Posterior cingulate gyrus (tissue), 11 donors: ENCODE measurements at places on chromosomes 12 and 14.

DNA sequence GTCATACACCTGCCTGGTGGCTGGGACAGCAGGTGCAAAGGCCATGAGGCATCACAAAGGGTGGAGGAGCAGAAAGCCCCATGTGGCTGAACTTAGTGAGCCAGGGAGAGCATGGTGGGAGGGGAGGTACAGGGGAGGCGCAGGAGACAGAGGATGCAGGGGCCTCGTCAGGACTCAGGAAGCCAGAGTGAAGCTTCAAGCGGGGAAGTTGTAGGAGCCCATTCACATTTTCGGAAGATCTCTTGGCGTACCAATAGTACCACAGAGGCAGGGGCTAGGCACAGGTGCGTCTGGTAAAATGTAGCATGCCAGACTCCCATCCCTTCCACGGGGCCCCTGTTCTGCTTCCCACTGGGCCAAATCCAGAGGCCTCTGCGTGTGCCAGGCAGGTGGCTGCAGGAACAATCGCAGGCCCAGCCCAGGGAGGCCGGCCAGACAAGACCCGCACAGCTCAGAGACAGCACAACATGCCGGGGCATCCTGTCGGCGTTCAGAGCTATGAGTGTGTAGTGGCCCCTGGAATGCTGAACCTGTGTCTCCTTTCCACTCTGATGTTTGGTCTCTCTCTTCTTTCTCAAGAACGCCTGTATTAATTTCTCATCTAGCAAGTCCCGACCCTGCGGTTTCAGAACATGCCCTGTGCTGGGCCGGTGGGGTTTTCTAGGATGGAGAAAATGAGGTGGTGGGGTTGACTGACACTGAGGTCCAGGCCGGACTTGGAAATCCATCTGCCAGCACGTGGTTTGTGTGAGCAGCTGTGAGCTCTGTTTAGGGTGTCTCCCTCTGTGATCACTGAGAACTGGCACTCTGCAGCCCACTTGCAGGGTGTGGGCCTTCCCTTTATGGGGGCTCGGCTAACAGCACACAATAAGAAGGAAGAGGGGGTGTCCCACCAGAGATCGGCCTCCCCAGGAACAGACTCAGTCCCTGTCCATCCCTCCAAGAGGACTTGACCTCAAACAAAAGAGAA is 5.5 kb upstream of the TMEM132D start:
- DNase-seq, result no peak

DNA sequence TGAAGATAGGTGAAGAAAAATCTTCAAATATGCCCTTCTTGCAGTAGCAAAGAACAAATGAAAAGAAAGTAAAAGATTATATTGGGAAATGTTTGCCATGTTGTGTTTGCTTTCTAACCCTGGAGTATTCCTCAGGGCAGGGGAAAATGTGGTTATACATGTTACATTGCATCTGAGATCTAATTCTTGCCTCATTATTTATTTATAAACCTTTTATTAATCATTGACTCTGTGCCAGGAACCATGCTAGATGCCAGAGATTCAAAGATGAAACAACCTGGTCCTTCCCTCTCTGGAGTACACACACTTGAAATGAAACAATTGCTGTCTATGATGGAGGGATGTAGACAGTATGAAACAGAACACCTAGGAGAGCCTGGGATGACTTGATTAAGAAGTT is 128.1 kb upstream of the HMGA2 start:
- no peak for DNase-seq

DNA sequence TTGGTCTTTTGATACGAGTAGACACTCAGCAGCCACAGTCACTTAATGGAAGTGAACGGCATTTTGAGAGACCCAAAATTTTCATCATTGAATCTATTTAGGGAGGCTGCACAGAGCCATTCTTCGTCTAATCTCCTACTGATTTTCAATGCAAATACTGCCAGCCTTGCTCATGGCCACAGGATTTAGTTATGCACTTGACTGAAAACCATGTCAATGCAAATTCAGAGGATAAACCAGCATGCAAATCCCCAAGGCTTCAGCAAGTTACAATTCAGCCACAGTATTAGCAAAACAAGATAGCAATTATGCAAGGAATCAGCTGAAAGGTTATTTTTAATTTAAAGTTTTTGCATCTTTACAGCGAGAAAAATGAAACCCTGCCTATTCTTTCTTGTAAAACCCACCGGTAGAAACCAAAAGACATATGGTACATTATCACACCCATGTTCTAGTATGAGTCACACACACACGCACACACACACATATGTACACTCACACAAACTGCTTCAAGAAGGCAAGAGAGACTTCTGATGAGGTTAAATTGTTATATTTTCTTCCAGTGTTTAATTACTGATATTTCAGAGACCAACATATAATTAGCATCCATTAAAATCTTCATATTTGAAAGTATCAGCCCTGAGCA is 985.3 kb upstream of the FLRT2 start:
- no peak for DNase-seq

DNA sequence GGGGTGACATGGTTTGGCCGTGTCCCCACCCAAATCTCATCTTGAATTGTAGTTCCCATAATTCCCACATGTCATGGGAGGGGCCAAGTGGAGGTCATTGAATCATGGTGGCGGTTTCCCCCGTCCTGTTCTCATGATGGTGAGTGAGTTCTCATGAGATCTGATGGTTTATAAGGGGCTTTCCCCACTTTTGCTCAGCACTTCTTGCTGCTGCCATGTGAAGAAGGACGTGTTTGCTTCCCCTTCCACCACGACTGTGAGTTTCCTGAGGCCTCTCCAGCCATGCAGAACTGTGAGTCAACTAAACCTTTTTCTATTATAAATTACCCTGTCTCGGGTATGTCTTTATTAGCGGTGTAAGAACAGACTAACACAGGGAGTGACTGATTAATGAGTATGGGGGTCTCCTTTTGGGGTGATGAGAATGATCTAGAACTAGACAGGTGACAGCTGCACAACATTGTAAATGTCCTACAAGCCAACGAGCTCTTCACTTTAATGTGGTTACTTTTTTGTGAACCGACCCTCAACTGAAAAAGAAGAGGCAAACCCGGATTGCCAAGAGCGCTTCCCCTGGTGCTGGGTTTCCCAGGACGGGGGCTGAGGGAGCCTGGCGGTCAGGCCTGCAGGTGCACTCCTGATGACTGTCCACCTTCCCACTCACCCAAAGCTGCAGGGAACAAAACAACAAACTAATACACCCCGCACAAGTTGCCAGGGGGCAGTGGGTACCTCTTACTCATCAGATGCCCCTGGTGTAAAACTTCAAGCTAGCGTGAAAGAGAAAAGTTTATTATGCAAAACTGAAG is 90.1 kb downstream of the NCOR2 start:
- no peak for DNase-seq

DNA sequence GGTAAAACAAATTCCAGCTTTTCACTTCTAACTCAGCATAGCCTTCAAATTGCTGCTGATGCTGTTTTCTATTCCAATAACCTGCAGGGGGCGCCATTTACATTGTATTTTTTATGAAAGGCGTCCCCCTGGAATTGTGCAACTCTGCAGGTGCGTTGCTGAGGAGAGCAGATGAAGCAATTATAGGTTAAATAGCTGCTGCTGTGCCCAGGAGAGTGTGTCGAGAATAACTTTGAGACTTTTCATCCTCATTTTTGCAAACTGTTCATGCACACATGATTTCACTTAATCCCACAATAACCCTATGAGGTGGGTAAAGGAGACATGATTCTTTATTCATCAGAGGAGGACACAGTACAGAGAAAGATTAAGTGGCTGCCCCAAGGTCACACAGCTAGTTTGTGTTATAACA is 75.7 kb downstream of the MYRFL start:
- no peak for DNase-seq

DNA sequence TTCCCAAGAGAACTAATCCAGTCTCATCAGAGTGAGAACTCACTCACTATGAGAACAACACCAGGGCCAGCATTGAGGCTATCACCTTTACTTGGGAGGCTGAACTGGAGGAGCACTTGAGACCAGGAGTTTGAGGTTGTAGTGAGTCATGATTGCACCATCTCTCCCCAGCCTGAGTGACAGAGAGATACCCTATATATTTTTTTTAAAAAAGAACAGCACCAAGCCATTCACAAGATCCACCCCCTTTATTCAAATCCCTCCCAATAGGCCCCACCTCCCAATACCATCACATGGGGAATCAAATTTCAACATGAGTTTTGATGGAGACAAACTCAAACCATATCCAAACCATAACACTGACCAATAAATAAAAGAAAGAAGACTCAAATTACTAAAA is 3.7 kb upstream of the TMX1 start:
- no peak for DNase-seq

GRCh38 chr14:97233319-97233985 is 436.3 kb downstream of the VRK1 start:
- DNase-seq, result no peak
